ENCODE measurements at places on chromosomes 3 and 15.

DNA sequence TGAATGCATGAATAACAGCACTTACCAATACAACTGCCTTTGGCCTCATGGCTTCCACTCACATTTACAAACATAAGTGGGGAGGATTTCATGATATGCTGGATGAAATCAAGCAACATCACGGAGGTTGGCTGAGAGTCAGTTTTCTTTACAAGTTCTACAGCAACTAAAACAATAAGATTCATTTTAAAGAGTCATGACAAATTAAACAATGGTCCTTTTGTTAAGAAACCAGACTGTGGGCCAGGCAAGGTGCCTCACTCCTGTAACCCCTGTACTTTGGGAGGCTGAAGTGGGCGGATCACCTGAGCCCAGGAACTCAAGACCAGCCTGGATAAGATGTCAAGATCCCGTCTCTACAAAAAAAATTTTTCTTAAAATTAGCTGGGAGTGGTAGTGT lies 12.4 kb downstream of the ATR start:
- DNase-seq = no peak

- DNase-seq = no peak
Measured at GRCh38 chr3:184608209-184608608, 46.6 kb downstream of the EPHB3 start.

DNA sequence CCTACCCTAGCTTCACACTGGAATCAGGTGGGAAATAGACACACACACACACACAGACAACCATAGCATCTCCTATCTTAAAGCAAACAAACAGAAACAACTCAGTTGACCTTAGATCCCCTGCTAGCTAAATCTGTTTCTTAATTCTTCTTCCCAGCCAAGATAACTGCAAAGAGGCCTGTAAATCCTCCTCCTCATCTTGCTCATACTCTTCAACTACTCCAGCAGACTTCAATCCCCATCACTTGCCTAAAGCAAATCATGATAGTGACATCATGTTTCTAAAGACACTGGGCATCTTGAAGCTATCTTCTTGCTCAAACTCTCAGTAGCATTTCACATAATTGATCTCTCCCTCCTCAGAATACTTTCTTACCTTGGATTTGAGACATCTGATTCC lies 303.0 kb downstream of the RBMS3 start:
- DNase-seq = no peak

GRCh38 chr3:17336291-17336690 lies 406.1 kb downstream of the TBC1D5 start:
- no peak for DNase-seq

DNA sequence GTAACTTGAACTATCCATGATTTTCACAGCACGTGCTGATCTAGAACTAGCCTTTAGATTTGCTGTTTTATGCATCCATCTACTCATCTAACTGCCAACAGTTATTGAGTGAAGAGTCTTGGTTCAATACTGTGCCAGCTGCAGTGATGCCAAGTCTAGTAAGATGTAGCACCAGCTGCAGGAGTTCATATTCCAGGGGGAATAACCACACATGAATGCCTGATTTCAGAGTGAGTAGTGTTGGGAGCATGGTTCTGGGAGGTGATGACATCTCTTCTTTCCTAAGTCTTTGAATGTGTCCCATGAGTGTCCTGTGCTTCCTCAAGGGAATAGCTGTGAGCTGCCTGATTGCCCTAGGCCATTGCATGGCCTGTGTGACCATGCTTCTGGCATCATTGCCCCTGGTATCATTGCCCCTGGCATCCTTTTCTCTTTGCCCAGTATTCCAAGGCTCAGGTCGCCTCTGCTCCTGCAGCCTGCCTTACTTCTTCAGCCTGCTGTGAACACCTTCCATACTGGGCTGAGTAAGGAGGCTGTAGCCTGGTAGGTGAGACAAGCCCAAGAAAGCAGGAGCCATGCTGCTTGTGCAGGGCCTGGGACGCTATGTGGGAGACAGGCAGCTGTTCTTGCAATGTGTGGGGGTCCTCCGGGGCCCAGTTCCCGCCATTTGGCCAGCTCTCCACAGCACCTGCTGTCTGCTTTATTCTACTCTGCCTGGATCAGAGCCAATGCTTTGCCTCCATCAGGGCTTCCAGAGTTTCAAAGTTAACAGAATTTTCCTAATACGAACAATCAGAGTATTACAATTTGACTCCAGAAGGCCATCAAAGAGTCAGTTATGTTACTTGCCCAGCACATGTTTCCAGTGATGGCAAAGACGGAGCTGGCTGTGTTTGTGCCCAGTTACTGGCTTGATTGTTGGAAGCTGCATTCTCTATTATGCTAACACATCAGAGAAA lies 73.2 kb downstream of the CLSTN2 start:
- no peak for DNase-seq

Measured in LNCaP clone FGC (cell line).